ENCODE measurements at places on chromosomes 1 and 21.

GRCh38 chr1:201014816-201015200 is 8.7 kb downstream of the KIF21B start:
- no peak for DNase-seq

DNA sequence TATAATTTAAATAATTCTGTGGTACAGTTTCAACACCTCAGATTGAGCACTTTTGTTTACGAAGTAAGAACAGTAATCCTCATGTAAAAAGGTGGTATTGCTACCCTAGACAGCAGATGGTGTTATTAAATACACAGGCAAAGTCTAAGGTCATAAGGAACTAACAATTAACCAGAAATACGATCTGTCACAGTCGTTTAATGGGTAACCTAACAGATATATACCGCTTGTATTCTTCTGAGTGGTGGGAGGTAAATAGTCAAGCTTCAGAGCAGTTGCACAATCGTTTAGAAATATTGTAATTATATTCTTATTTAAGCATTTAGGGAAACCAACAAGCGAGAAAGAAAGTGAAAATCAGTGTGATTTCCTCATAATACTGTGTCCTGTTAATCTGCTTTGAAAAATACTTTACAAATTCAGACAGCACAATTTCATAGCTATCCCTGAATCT is 9.8 kb upstream of the IRF2BP2 start:
- DNase-seq: no peak

- DNase-seq: no peak
Observed at GRCh38 chr1:111227851-111228747, 586 bp downstream of the CHI3L2 start.

DNA sequence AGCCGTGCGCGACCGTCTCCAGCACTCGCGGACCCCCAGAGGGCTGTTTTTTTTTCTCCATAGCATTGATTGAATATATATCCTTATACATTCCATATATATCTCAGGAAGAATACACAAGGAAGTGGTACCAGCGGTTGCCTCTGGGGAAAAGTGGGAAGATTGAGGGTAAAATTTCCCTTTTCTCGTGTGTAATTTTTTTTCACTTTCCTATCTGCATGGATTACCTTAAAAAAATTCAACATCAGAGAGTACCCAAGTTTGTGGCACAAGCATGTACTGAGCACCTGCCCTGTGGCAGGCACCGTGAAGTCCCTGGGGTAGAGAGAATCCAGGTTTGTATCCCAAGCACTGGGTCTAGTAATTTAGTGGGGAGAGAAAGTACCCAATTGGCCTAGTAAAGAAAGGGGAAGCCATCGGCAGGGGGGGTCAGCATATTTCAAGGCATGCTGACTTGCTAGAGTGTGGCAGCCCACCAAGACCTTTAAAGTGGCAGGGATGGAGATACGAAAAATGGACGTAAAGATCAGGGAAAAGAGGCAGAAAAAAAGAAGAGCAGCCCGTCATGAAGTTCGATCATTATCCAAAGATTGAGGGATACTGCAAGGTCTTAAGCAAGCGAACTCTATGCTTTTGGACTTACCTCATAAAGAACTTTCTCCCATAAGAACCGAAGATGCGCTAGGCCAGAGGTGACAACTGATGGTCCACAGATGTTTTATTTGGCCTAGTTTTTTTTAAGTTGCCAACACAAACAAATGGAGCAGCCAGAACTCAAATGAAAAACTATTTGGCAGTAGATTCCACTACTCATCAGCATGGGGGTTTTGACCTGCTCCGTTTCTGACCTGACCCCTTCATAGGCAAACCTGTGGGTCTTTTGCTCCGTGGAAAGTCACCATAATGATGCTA is 1.5 kb upstream of the HMGN1 start:
- DNase-seq: no peak

GRCh38 chr1:160752924-160753323 is 13.9 kb downstream of the SLAMF7 start:
- DNase-seq: no peak

DNA sequence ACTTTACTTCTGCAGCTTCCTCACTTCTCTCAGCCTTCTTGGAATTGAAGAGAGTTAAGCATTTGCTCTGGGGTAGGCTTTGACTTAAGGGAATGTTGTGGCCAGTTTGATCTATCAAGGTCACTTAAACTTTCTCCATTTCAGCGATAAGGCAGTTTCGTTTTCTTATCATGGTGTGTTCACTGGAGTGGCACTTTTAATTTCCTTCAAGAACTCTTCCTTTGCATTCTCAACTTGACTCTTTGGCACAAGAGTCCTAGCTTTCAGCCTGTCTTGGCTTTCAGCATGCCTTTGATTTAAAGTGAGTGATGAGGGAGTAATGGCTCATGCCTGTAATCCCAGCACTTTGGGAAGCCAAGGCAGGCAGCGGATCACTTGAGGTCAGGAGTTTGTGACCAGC is 38.7 kb downstream of the HS2ST1 start:
- DNase-seq: no peak

DNA sequence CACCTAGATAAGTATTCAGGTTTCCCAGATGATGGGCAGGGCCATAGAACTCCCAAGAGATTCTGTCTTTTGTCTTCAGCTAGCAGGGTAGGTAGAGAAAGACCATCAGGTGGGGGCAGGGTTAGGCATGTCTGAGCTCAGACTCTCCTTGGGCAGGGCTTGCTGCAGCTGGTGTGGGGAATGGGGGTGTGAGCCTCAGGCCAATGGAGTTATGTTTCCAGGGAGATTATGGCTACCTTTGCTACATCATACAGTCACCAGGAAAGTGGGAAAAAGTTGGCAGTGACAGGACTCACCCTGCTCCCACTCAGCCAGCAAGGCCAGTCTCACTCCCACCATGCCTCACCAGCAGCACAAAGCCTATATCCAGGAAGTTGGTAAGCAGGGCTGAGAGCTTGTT is 77.8 kb downstream of the DRAM2 start:
- DNase-seq: no peak

DNA sequence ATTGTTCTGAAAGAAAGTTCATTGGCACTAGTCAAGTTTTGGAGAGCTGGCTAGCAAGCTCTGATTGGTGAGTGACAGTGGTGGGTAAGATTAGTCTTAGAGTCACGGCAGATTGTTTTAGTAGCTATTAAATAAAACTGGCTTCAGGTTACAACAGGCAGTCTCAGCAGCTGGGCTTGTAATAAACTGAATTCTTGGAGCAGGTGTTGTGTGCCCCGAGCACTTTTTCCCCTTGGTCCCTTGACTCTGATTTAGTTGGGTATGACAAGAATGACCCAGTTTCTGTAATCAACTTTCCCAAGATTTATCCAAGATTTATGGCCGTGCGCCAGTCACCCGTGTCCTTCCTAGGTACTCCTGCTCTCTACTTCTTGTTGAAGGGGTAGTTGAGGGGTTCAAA is 40.2 kb downstream of the TBCE start:
- no peak for DNase-seq

- DNase-seq: no peak
Observed at GRCh38 chr1:102941366-102941947, 166.9 kb downstream of the COL11A1 start.

DNA sequence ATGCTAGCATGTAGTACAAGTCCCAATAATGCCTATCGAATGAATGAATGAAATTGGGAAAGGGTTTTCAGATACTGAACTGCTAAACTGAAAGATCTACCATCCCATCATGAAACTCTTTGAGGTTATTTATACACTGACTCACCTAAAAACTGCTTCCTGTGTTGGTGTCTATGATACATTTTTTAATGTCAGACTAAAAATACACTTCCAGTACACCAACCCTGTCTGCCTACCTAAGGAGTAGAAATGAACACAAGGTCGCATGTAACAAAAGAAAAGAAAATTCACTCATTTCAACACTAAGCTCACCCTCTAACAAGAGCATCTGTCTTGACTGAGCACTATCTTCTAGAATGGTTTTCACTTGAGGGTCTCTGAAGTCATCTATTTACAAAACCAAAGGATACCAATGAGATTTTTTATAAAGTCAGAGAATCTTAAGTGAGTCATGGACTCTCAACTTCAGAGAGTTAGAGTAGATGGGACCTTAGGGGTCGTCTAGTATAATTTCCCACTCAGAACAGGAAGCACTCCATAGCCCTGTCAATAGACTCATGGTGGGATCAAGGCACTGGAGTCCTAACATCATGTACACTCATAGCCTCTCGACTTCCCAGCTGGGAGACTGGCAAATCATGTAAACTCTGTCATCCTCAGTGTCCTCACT is 53.4 kb downstream of the WLS start:
- DNase-seq: no peak

DNA sequence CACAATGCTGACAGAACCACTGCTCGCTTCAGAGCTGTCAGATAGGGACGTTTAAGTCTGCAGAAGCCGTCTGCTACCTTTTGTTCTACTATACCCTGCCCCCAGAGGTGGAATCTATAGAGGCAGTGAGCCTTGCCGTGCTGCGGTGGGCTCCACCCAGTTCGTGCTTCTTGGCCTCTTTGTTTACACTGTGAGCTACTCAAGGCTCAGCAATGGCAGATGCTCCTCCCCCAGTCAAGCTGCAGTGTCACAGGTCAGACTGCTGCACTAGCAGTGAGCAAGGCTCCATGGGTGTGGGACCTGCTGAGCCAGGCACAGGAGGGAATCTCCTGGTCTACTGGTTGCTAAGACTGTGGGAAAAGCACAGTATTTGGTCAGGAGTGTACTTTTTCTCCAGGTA is 47.1 kb downstream of the LEPR start:
- no peak for DNase-seq

DNA sequence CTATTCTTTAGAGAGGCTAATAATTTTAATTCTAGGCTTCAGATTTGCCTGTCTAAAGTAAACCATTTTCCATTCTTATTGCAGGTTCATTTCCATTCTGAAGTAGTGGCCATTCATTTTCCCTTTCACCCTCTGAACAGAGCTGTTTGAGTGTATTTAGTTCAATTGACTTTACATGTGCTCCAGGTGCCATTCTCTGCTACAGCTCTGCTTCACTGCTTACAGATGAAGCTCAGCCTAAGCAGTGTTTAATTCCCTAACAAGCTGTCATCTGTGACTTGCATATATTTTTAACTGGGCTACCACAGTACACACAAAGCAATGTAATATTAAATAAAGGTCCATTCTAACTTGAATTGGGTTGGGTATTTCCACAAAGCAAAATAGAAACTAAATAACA is 1031.6 kb downstream of the KCNT2 start:
- DNase-seq: no peak

DNA sequence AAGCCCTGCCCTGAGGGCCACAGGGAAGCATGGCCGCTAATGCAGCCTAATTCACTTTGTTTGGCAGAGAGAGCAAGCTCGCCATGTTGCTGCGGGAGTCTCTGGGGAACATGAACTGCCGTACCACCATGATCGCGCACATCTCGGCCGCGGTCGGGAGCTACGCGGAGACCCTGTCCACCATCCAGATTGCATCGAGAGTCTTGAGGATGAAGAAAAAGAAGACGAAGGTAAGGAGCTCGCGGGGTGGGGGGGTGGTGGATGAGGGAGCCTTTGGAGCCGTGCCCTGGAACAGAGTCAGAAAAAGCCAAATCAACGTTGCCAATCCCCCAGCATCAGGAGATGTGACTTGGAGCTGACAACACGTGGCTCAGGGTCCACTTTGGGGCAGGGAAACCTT is 529.4 kb downstream of the KIF26B start:
- no peak for DNase-seq

- no peak for DNase-seq
Observed at GRCh38 chr1:62285984-62286785, 33.0 kb downstream of the KANK4 start.

DNA sequence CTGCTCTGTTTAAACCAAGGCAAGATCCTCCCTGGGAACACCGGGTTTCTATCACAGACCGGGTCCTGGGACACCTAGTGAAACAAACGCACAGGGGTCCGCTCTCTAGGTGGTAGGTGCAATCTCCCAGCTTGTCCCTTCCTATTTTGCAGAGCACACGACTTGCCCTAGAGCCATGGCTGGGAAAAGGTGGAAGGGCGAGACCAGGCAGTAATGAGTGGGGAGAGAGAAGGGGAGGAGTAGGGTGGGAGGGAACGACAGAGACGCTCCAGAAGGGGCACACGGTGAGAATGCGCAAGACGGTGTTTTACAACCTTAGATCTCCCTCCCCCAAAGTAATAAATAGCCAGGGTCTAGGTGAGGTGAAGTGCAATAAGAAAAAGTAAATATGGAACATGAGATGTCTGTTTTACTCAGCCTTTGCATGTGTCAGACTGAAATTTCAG is 9.3 kb upstream of the ARHGAP29 start:
- DNase-seq: no peak

DNA sequence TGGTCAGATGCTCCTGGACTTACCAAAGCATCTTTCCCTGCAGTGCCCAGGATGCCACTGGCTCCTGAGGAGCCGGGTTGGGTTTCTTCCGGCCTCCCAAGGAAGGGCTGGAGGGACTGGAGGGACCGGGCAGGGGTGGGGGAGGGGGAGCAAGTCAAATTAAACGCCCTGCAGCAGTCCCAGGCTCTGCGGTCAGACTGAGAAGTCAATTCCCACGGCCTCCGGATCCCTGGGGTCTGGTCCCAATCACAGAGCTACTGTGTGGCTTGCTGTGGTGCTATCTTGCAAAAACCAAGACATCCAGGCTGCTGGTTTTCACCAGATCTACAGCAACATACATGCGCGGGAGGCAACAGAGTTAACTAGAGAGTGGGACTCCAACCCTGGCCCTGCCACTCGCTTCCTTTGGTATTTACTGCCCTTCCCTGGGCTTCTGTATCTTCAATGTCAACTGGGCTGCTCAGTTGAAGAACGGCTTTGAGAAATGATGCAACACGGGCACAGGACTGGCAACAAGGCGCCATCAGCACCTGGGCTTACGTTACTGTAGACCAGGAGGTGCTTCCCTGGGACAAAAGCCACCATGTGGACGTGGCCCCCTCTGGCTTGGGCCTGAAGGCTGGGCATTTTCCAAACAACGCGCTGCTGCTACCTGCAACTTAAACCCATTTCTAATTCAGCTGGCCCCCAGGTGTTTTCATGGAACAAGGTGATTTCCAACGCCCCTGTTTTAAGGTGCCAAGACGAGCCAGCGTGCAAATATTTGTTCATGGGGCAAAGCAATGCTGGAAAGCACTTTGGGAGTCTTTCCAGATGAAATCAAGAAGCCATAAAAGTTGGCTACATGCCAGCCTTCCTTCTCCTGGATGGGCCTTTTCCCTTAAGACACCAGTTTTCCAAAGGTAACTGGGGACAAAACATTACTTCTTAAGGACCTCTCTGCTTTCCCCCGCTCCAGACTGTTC is 11.5 kb downstream of the RCC2 start:
- DNase-seq: no peak

GRCh38 chr21:45479691-45480675 is 62.3 kb downstream of the SLC19A1 start:
- DNase-seq: no peak
